ENCODE measurements at places on chromosomes 2 and 18.

DNA sequence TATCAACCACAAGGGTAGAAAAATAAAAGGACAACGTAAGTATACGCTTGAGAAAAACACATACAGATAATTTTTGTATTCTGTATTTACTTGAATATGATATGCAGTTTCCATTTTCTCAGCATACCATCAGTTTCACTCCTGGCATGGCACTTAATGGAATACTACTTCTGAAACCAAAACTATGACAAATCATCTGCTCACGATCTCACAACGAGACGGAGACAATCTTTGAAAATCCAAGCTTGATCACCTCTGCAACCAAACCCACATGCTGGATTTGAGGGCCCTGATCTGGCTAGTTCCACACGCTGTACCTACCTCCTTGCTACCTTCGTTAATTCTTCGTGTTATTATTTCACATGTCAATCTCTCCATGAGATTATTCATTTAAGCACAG, 387.6 kb downstream of the NBAS start:
- no peak for DNase-seq

GRCh38 chr18:23232331-23232730, 97.0 kb downstream of the CABLES1 start:
- no peak for DNase-seq

- DNase-seq, result no peak
Observed at GRCh38 chr18:28143725-28144124, 33.2 kb downstream of the CDH2 start.

DNA sequence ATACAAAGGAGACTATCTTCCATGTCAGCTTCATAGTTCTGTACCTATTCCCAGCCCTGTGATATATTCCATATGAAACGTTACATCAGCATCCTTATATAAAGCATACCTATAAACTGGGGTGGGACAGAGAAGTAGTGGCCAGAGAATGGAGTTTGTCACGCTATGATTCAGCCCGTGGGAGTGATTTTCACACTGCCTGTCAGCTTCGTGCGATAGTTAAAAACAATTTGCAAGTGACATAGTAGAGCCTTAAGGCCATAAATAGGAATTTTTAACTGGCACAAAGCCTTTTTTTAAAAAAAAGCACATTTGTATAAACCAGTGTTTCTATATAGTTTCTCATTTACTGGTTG, 30.2 kb downstream of the PKP4 start:
- no peak for DNase-seq

DNA sequence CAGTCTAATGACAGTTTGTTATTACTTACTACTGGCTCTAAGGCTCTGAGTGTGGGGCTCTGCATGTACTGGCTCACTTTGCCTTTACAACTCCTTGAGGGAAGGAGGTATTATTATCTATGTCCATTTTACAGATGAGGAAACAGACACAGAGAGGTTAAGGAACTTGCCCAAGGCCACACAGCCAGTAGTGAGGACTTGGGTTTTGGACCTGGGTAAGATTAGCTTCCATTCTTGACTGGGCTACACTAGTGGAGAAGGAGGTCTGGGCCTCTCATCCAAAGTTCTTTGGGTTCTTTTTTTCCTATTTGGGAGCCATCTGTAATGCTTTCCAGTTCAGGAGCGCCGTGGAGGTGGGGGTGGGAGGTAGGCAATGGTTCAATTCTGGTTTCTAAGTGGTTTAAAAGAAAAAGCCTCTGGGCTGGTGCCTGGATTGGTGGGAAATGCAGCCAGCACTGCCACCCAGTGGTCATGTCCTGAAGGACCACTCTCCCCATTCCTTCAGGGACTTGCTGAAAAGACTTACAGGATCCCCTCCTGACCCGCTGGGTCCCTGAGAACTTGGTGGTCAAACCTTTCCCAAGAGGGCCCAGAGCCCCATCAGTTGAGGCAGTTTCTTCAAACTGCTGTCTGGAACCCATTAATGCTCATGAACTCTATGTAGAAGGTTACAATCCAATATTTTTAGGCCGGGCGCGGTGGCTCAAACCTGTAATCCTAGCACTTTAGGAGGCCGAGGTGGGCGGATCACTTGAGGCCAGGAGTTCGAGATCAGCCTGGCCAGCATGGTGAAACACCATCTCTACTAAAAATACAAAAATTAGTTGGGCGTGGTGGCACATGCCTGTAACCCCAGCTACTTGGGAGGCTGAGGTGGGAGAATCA, 38.6 kb upstream of the NOTO start:
- no peak for DNase-seq

DNA sequence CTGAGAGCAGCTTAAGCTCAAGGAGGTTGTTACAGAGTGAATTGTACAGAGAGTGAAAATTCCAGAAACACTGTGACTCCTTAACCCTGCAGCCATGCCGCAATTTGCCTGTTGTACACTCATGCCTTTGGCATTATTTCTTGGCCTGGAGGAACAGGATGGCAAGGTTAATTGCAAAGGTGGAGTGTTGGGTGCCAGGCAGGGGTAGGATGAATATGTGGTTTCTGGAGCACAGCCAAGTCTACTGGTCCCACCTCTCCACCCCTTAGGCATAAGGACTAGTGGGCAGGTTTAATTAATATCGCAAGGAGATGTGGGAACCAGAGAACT, 250.2 kb downstream of the LRRTM1 start:
- no peak for DNase-seq

DNA sequence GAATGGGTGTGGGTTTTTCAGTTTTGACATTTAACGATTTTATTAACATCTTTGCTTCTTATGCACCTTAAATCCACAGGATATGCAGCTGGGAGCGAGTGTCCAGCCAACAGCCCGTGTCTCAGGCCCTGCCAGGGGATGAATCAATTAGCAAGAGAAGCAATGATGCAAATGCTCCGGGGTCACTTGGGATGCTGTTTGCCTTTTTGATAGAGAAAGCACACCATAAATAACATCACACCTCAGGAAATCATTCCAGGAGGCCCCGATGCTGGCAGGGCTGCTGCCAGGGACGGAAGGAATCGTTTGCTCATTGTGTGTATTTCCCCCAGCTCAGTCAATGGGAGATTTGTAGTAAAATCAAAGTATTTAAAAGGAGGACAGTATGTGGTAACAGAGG, 394.0 kb upstream of the HNRNPA3 start:
- no peak for DNase-seq

- no peak for DNase-seq
Observed at GRCh38 chr2:219404954-219405353, 13.2 kb upstream of the DES start.

GRCh38 chr2:85981579-85982247, 92.9 kb upstream of the ST3GAL5 start:
- no peak for DNase-seq

- DNase-seq, result no peak
Observed at GRCh38 chr2:1636791-1637415, 107.4 kb downstream of the PXDN start.

DNA sequence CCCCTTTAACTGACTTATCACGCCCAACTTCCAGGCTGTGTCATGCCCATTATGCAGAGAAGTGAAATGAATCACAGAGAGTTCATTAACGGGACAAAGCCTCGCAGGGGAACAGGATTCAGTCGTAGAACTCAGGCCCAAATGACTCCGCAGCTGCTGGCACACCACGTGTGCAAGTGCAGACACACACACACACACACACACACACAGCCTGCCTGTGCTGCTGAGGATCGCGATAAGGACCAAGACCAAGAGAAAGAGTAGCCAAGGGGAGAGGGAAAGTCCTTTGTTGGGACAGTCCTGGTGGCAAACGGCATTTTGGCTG, 90.0 kb upstream of the TAF1B start:
- no peak for DNase-seq

DNA sequence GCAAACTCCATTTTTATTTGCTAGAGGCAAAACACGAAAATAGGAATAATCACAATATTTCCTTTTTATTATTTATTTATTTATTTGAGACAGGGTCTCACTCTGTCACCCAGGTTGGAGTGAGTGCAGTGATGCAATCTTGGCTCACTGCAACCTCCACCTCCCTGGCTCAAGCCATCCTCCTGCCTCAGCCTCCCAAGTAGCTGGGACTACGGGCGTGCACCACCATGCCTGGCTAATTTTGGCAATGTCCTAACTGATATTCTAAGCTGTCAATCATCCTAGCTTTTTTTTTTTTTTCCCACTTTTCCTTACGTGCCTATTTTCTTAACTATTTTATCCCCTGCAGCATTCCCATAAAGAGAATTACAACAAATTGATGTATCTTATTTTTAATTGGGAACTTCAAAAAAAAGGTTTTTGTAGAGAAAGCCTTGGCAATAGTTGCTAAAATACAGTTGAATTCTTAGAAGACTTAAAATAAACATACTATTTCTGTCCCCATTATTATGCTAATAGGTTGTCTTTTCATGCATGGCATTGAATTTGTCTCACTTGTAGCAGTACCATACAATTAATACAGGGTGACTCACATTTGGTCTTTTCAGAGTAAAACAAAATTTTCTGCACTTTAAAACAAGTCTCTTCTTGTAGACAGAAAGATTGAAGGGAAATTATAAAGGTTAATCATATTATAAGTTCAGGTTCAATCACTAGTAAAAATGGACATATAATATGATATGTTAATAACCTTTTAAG, 153.5 kb downstream of the SLC39A10 start:
- no peak for DNase-seq

GRCh38 chr2:134310107-134311079, 56.5 kb downstream of the MGAT5 start:
- no peak for DNase-seq

- no peak for DNase-seq
Observed at GRCh38 chr2:2568411-2568810, 237.3 kb upstream of the MYT1L start.

DNA sequence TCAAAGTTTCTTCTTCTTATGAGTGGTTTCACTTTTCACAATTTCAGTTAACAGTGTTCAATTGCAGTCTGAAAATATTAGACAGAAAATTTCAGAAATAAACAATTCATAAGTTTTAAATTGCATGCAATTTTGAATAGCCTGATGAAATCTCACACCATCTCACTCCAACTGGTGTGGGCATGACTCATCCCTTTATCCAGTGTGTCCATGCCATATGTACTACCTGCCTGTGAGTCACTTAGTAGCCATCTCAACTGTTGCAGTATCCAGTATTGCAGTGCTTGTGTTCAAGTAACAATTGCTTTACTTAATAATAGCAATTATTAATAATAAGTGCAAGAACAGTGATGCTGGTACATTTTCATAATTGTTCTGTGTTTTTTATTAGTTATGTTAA, 1202.5 kb downstream of the DSC3 start:
- no peak for DNase-seq

DNA sequence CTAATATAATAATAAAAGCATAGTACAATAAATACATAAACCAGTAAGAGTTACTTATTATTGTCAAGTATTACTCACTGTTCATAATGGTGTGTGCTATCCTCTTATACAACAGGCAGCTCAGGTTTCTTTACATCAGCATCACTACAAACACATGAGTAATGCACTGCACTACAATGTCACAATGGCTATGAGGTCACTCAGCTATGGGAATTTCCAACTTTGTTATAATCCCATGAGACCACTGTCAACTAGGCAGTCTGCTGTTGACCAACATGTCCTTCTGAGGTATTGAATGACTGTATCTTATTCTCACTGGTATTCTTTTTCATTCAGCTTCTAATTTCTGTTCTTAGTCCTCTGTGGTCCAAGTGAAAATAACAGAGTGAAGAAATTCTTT, 250.4 kb upstream of the DSEL start:
- no peak for DNase-seq

DNA sequence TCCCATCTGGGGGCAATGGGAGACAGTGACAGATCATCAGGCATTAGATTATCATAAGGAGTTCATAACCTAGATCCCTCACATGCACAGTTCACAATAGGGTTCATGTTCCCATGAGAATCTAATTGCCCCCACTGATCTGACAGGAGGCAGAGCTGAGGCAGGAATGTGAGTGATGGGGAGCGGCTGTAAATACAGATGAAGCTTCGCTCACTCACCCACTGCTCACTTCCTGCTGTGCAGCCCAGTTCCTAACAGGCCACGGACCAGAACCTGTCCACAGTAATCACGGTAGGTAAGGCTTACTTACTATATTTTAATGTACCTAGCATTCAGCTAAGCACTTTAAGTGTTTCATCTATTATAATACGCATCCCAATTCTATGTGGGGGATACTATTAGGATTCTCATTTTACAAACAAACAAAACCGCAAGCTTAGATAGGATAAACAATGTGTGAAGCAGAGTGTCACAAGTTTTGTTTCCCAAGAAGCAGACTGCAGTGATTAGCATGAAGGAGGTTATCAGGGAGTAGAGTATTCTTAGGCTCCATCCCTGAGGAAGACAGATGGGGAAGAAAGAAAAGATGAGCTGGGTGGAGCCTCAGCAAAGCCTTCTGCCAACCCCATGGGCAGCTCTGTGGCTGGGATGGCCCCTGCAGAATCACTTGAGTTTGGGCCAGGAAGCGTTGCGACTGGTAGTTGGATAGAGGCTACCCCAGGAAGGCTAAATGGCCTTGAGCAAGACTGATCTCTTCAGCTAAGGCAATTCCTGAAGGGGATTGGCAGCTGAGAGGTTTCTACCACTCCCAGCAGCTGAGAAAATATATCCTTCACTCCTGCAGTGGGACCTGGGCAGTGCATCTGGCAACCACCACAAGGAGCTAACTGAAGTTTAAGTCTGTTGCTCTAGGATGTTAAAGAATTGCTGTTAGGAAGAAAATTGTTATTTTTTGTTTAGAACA, 133.1 kb downstream of the MREG start:
- no peak for DNase-seq

- DNase-seq, result no peak
Observed at GRCh38 chr2:172103471-172104272, 972 bp upstream of the DLX2 start.

DNA sequence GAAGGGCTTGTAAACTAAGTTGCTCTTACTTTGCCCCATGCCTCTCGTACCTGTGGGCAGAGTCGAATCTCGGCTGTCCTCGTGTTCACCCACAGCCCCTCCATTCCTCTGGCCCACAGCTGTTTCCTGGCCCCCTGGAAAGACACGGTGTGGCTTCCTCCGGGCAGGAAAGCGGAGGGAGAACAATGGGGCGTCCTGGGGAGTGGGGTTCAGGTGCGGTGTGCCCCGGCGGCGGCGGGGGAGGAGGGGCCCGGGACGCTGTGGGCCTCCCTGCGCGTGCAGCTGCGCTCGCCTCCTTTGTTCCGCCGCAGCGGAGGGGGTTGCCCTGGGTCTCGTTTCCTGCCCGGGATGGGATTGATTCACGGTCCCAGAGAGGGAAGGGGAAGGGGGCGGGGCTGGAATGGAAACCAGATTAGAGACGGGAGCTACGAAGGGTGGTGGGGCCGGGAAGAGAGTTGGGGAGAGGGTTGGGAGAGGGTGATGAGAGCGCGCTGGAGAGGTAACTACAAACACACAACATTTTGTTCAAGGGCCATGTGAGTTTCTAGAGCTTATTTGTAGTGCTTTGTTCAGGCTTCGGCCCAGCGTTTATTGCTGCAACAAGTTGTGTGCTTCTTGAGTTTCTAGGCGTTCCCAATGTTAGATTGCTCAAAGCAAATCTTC, 796 bp downstream of the MYO1B start:
- DNase-seq, result no peak

- no peak for DNase-seq
Observed at GRCh38 chr2:105822186-105822585, 77.5 kb downstream of the NCK2 start.

GRCh38 chr2:81213598-81213997, 909.0 kb upstream of the LRRTM1 start:
- DNase-seq, result no peak

Data from stimulated activated CD8-positive, alpha-beta memory T cell treated with anti-CD3 and anti-CD28 coated beads, Interleukin-4, amount 100 ng/mL, for 1 hour (primary cell).